ENCODE measurements at places on chromosomes 12 and 14.

DNA sequence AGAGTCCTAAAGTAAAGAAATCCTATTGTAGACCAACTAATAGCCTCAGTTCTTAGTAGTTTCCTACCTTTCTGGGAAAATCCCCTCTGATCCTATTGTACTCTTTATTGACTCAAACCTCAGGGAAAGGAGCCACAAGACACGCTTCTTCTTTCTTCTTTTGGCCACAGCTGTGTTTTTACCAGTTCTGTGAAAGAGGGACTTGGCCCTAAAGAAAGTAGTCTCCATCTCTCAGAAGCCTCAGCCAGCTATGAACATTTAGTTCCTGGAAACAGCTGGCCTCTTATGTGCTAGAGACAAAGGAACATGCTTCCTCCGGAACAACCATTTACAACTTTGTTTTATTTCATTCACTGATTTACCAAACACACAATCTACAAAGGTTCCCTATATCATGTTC is 66.1 kb upstream of the ARID2 start:
- no peak for DNase-seq

DNA sequence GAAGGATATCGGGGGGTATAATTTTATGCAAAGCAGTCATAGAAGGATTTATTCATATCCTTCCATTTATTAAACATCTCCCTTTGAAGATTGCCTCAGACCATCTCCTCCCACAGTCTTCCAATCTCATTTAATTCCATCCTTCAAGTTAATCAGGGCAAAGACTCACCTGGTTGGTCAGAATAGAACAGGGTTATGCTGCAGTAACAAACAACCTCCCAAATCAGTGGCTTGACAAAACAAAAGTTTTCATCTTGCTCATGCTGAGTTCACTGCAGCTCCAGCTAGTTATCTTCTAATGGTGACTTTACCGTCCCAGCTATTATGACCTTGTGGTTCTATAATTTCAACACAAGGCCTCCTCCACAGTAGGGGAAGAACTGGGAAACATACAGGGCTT is 48.8 kb upstream of the MTERF2 start:
- DNase-seq = no peak

GRCh38 chr12:131844656-131845055 is 16.5 kb downstream of the MMP17 start:
- no peak for DNase-seq

GRCh38 chr12:20426191-20426590 is 57.9 kb downstream of the PDE3A start:
- peak; percentile 70 for DNase-seq

DNA sequence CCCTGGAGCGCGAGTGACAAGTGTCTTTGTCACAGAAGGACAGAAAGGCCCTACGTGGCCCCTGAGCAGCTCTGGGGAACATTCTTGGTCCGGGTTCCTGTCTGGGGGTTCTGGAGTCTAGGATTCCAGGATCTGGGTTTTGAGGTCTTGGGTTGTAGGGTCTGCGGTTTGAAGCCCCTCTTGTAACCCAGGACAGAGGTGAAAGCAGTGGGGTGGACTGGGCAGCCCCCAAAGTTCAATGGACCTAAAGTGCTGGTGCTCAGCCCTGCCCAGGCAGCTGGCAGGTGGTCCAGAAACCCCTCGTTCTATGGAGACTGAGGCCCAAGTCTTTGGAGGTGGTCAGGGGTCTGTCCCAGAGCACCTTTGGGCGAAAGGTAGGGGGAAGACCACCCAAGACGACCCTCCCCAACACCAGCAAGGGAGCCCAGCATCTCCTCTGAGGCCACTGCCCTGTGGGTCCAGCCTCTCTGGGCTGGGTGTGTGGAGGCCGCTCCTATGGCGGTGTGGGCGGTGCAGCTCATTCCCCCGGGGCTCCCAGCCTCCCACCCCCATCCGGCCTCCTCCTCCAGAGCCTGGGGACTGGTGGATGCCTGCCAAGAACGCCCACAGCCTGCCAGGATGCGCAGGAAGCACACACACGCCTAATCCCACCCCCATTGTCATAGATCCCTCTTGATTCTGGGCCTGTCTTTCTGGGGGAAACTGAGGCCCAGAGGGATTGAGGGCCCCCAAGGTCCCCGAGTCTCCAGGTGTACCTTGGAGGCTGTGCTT is 30.2 kb upstream of the ANKRD9 start:
- DNase-seq = peak; percentile 86

GRCh38 chr12:58819985-58820384 is 100.3 kb downstream of the LRIG3 start:
- no peak for DNase-seq

DNA sequence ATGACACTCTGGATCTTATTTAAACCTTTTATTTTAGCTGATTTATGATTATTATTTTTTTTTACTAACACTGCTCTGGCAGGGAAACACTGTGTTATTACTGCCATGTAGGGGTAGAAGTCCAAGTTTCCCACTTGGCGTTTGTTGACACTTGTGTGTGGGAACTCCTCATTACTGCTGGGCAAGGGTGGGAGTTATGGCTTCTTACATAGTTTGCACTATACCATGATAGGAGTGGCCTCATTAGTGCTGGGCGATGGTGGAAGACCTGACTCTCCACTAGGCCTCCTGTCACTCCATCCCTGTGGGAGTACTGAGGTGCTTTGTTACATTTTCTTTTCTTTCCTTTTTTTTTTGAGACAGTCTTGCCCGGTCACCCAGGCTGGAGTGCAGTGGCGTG is 83.5 kb downstream of the BRMS1L start:
- no peak for DNase-seq

- peak; percentile 97 for DNase-seq
These were observed 354.0 kb downstream of the ETNK1 start for GRCh38 chr12:22978962-22979361.

DNA sequence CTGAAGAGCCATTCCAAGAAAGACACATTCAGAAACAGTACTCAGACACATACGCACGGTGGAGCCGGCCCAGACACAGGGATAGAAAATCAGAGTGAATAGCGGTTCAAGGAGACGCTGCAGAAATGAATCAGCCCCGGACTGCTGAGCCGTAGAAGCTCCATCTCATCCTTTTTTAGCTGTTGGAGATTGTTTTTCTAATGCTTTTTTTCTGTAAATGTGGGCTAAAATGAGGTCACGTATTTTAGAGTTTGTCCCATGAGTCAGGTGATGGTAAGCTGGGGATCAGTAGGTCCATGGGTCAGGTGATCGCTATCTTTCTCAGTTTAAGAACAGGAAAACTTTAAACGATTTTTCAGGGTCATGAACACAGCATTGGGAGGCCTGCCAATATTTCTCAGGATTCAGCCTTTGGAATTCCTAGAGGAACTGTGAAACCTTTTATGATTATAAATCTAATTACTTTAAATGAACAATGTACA is 202.4 kb downstream of the ITPR2 start:
- peak; percentile 89 for DNase-seq

DNA sequence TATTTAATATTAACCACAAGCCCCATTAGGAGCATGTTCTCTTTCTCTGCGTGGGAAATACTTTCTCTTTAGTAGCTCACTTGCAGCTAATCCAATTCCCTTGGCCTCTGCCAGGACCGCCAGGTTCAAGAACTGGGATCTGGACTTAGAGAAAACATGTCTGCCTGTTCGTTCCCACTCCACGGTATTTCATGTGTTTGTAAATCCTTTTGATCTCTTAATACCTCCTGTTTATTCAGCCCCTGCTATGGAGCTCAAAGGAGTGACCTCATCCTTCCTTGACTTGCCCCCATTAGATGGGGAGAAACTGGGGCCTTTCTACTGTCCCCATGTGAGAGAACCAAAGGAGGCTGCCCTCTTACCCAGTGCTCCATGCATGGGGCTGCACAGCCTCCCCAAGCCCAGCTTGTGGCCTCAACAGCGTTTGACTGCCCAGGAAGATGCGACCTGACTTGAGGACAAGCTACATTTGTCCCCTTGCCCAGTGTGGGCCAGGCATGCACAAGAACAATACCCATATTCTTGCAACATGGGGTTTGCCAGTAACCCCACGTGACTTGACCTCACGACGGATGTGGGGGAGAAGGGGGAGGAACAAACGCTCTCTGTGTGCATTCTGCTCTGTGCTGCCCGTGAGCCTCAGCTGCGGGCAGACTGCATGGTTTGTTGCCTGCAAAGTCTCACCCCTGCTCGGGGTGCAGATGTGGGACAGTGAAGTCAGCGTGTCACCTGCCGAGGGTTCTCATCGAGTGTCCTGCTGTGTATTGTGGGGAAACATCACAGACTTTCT is 30.3 kb downstream of the CD9 start:
- DNase-seq = peak; percentile 40
